Stimulated activated CD4-positive, alpha-beta T cell treated with anti-CD3 and anti-CD28 coated beads, Interleukin-4, amount 100 ng/mL, for 1 hour (primary cell): ENCODE measurements at places on chromosomes 4 and X.
A peak's percentile ranks its signal among the peaks of the same experiment; 100 is the strongest.

GRCh38 chr4:90219822-90220221 lies 92.6 kb downstream of the CCSER1 start:
- no peak for DNase-seq

- peak; percentile 28 for DNase-seq
Observed at GRCh38 chrX:39688576-39689375, 409.0 kb downstream of the BCOR start.

DNA sequence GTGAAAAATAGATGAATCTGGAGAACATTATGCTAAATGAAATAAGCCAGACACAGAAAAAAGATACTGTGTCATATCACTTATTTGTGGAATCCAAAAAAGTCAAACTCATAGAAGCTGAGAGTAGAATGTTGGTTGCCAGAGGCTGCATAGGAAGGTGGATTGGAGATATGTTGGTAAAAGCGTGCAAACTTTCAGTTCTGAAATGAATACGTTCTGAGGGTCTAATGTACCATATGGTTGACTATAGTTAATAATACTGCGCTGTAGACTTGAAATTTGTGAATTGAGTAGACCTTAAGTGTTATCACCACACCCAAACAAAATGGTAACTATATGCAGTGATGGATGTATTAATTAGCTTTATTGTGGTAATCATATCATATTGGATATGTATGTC lies 45.0 kb upstream of the UPRT start:
- no peak for DNase-seq

DNA sequence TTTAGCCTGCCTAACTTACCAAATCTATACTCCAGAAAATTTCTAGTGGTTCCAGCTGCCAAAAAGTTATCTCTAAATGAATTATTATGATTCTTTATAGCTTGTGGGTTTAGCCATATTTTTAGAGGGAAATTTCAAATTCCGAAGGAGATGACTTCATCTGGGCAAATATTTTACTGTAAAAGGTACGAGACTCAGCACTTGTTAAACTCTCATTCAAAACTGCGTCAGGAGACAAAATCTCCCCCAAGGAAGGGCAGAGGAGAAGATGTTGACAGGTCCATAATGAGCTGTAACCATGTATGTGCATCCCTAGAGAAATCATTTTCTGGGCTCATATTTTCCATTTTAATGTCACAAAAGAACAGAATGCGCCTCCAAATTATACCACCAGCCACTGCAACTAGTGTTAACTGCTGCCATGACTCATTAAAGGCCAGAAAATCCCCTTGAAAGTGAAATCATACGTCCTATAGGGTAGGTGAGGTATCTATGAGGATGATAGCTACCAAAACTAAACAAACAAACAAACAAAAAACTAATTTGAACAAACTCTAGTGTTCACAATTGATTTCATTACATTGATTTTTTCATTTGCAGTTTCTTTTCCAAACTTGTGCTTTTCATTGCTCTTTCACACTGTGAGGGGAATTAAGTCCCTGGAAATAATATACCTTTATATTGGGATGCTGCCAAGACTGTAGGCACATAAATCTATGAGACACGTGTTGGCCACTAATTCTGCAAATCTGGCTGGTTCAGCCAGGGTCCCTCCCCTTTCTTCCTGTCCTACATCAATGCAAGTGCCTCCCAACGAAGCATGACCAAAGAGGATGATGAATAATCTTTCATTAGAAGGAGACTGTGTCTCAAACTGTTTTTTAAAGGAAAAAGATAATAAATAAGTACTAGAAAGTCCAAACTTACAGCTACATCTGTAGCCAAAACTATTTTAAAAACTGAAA lies 85.8 kb downstream of the ARHGAP6 start:
- no peak for DNase-seq

DNA sequence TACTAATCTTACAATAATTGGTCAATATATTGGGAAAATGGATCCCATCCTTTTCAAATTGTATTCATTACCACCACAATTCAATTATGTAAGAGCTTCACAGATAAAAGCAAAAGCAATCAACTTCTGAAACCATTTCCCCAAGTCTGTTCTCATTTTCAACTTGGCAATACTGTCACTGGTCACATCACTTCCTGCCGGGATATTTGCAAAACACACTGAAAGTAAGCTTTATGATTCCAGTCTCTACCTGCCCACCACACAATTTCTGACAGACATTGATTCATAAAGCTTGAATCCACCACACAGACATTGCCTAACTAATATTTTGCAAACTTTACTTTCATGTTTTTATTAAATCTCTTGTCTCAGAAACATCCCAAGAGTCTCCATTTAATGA lies 53.6 kb downstream of the LIN54 start:
- DNase-seq, result no peak
